Stimulated activated naive B cell treated with anti-CD40 and anti-IgM and Interleukin-4, amounts not matched to agents 10 μg/mL and 1 μg/mL and 100 μg/mL, for 72 hours (primary cell): ENCODE measurements at places on chromosomes 13 and 19.

GRCh38 chr13:106178816-106179215 lies 356.6 kb downstream of the EFNB2 start:
- H3K4me3 ChIP-seq, result no peak overlapping the region
- no peaks in the 10 kb centered on the region for H3K4me1 ChIP-seq
- H3K27me3 ChIP-seq, result no peaks in the 10 kb centered on the region
- DNase-seq, result no peak
- H3K36me3 ChIP-seq, result no peaks in the 10 kb centered on the region
- H3K27ac ChIP-seq, result no peak overlapping the region

- H3K27me3 ChIP-seq, result peaks cover 53% of the 10 kb centered on the region
- no peak overlapping the region for H3K27ac ChIP-seq
- H3K4me1 ChIP-seq, result peaks cover 27% of the 10 kb centered on the region
- peaks cover 12% of the 10 kb centered on the region for H3K36me3 ChIP-seq
- DNase-seq, result no peak
- H3K4me3 ChIP-seq, result no peak overlapping the region
These were observed 1.7 kb upstream of the PTGER1 start for GRCh38 chr19:14476673-14477401.

DNA sequence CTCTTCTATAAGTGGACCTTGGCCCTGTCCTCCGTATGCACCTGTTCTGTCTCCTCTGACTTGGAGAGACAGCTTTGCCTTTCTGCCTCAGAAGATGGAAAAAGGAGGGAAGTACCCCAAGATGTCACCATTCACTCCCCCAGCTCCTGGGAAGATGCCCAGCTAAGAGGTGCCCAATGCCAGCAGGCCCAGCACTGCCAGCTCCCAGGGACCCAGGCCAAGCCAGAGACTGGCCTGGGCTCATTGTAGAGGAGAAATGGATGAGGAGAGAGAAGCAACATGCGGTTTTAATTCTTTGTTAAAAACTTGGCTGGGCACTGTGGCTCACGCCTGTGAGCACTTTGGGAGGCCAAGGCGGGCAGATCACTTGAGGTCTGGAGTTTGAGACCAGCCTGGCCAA lies 111.5 kb upstream of the ZNF507 start:
- no peaks in the 10 kb centered on the region for H3K36me3 ChIP-seq
- H3K4me3 ChIP-seq, result no peak overlapping the region
- no peak for DNase-seq
- peaks cover 14% of the 10 kb centered on the region for H3K27me3 ChIP-seq

DNA sequence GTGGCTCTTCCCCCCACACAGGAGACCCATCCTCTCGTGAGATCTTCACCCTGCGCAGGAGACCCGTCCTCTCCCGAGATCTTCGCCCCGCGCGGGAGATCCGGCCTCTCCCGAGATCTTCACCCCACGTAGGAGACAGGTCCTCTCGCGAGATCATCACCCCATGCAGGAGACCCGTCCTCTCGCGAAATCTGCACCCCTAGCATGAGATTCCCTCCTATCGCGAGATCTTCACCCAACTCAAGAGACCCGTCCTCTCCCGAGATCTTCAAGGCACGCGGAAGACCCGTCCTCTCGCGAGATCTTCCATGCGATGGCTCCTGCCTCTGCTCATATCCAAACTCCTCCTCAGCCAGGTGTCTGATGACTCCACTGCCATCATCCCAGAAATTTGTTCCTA lies 24.3 kb downstream of the LAIR2 start:
- DNase-seq, result no peak
- no peak overlapping the region for H3K27ac ChIP-seq
- H3K36me3 ChIP-seq, result no peaks in the 10 kb centered on the region
- peaks cover 21% of the 10 kb centered on the region for H3K4me1 ChIP-seq
- H3K27me3 ChIP-seq, result peaks cover 30% of the 10 kb centered on the region

- no peak for DNase-seq
- H3K36me3 ChIP-seq, result no peaks in the 10 kb centered on the region
- no peak overlapping the region for H3K4me3 ChIP-seq
- H3K27me3 ChIP-seq, result no peaks in the 10 kb centered on the region
These were observed 68.3 kb downstream of the STARD13 start for GRCh38 chr13:33217256-33217655.
